ENCODE measurements at places on chromosomes 4 and X.

DNA sequence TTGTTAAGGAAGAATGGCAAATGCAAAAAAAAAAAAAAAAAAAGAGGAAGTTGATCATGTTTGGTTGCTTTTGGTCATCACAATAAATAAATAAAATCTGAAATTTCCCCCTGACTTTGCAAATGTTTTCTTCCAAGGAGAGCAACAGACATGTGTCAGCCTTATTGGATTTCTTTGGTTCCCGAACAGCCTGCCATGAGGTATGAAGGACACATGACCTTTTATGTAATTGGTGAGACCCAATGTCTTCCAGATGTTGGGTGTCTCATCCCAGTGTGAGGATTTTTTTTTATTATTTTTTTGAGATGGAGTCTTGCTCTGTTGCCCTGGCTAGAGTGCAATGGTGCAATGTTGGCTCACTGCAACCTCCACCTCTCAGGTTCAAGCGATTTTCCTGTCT lies 24.6 kb upstream of the CD99 start:
- no peak for DNase-seq

DNA sequence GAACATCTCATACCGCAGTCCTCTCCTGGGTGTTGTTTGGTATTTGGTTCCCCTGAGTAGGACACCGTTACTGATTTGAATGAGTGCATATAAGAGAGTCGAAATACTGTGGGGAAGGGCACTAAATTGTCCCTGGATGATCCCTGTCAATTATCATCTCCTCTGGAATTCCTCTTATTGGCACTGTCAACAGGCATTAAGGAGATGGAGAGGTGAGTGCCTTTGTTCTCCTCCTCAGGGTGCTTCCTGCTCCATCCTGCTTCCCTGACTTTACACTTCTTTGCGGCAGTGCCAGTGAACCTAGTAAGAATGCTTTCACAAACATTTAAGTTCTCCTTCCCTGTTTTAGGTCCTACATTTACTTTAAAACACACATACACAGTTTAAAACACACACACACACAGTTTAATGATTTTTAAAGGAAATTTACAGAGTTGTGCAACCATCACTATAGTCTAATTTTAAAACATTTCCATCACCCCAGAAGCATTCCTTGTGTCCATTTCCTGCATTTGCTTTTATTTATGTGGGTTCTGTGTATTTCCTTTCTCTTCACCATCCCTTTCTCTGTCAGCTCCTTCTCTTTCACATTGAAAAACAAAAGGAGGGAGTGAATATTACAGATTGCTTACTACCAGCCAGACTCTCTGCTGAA lies 20.9 kb upstream of the ZRSR2 start:
- DNase-seq: no peak

- peak; percentile 77 for DNase-seq
These were observed 862 bp upstream of the INPP4B start for GRCh38 chr4:142846729-142847596.

- DNase-seq: no peak
These were observed 82.9 kb downstream of the CLCN4 start for GRCh38 chrX:10239611-10240064.

- DNase-seq: no peak
These were observed 41.6 kb downstream of the NDNF start for GRCh38 chr4:121030711-121031110.

DNA sequence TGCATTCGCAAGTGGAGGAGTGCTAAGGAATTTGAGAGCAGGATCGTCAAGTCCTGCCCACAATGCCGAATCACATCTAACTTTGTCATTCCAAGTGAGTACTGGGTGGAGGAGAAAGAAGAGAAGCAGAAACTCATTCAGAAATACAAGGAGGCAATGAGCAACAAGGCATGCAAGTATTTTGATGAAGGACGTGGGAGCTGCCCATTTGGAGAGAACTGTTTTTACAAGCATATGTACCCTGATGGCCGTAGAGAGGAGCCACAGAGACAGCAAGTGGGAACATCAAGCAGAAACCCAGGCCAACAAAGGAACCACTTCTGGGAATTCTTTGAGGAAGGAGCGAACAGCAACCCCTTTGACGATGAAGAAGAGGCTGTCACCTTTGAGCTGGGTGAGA lies 100.2 kb upstream of the MED14 start:
- no peak for DNase-seq

DNA sequence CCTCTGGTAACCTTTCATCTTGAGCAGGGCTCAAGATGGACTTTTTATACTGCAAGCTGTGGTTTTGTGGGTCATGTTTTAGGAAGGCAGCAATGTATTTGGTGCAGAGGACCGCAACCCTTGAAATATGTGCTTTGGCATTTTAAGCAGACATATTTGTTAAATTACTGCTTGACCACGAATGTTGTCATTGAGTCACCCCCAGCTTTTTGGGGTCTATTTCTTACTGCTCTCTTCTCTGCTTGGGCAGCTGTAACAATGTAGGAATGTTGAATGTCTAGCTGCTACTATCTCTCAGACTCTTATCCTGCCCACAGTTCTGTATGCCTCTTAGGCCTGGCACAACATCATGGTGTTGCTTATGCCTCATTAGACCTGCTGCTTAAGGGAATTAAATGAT lies 6.0 kb downstream of the RBPJ start:
- no peak for DNase-seq

GRCh38 chrX:84358271-84358670 lies 144.0 kb downstream of the HDX start:
- DNase-seq: no peak

DNA sequence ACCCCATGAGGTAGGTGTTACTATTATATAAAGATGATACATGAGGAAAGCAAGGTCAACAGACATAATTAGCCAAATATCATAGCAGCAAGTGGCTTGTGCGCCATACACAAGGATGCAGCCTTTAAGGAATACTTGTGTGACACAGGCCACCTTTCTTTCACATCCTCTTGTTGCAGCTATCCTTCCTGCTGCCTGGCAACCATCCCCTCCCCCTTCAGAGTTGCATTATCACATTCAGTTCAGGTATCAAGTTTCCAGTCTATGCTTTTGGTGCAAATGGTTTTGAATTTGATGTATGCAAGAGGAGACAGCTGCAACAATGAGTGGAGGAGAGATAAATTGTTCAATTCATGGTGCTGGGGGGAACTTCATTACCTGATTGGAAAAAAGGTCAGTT lies 6.4 kb downstream of the ZCCHC18 start:
- DNase-seq: no peak

DNA sequence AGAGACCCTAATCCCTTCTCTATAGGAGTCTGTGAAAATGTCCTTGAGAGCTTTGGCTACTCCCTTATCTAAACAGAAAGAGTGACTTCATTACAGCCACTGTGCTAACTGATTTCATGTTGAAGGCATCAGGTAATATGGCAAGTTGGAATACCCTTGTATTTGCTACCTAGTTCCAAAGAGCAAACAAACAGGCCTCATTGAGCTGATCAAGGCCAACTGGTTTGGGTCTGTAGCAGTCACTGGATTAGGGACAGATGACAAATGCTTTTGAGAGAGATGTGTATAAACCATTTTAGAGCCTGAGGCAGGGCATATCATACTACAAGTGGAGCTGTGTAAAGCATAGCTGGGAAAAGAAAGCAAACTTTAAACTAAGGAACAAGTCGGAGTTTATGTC lies 22.9 kb upstream of the PDLIM5 start:
- no peak for DNase-seq

DNA sequence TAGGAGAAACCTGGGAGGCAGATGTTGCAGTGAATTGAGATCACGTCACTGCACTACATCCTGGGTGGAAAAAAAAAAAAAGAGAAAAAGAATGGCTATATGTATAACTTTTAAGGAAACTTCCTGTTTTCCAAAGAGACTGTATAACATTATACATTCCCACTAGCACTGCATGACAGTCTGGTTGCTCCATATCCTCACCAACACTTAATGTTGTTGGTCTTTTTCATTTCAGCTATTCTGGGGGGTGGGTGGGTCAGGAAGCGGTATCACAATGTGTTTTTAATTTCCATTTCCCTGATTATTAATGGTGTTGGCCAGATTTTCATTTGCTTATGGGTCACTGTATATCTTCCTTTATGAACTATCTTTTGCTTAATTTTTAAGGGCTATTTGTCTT lies 13.4 kb downstream of the LRIT3 start:
- DNase-seq: no peak

GRCh38 chrX:134180601-134181274 lies 56.2 kb upstream of the CCDC160 start:
- DNase-seq: no peak

- DNase-seq: peak; percentile 60
These were observed at the start of gene CHST7 for GRCh38 chrX:46573331-46573891. Gene CHST7, plus strand, starts transcription at chrX:46573765. Its CDS starts 167 bp downstream, at chrX:46573932.

DNA sequence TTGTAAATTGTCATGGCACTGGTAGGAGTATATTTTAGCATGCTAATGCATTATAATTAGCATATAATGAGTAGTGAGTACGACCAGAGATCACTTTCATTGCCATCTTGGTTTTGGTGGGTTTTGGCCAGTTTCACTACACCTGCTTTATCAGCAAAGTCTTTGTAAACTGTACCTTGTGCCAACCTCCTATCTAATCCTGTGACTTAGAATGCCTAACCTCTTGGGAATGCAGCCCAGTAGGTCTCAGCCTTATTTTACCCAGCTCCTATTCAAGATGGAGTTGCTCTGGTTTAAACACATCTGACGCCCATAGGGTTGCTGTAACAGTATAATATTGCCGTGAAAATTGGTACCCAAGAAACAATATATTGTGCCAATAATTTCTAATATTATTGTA lies 159.4 kb downstream of the MAGEB5 start:
- no peak for DNase-seq

DNA sequence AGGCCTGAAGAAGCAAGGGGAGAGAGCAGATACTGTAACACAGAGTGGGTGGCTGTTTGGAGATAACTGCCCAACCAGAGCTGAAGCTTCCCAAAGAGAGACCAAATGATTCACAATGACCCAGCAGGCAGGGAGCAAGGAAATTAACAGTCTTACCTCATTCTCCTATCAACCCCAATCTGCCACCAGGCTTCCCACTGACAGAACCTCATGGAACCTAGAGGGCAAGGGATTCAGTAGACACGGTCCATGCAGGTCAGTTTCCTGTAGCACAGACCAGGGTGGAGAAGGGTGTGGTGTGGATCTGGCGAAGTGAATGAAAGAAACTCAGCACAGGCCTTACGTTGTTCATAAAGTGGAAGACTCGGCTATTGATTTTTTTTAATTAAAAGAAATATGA lies 60.7 kb upstream of the ALB start:
- no peak for DNase-seq

DNA sequence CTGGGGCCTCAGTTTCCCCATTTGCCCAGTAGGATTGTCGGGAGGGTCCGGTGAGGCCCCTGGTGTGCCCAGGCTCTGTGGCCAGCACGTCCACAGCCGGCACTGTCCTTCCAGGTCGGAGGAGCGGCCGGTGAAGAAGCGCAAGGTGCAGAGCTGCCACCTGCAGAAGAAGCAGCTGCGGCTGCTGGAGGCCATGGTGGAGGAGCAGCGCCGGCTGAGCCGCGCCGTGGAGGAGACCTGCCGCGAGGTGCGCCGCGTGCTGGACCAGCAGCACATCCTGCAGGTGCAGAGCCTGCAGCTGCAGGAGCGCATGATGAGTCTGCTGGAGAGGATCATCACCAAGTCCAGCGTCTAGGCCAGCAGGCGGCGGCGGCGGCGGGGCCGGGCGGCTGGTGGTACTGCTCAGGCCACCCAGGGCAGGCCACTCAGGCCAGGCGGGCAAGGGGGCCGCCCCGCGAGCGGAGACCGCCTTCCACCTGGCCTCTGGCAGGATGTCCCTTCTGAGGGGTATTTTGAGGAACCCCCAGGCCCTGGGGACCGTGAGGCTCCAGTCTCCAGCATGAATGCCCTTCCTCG lies 6.7 kb downstream of the MSANTD1 start:
- no peak for DNase-seq

DNA sequence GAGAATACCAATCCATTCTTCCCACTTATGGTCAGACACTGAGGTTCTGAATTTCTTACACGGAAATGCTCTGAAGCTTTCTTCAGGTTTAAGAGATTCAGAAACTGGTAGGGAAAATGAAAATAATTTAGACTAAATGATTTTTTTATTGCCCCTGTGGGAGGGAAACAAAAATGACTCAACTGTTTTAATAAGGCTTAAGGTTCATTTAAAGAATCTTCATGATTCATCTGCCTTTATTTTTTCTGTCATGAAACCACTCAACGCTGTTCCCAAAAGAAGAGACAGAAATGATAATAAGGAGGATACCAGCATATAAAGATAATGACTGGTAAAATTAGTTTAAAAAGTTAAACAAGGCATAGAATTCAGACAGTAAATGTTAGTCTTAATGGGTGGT lies 39.3 kb upstream of the FAM47B start:
- DNase-seq: no peak

DNA sequence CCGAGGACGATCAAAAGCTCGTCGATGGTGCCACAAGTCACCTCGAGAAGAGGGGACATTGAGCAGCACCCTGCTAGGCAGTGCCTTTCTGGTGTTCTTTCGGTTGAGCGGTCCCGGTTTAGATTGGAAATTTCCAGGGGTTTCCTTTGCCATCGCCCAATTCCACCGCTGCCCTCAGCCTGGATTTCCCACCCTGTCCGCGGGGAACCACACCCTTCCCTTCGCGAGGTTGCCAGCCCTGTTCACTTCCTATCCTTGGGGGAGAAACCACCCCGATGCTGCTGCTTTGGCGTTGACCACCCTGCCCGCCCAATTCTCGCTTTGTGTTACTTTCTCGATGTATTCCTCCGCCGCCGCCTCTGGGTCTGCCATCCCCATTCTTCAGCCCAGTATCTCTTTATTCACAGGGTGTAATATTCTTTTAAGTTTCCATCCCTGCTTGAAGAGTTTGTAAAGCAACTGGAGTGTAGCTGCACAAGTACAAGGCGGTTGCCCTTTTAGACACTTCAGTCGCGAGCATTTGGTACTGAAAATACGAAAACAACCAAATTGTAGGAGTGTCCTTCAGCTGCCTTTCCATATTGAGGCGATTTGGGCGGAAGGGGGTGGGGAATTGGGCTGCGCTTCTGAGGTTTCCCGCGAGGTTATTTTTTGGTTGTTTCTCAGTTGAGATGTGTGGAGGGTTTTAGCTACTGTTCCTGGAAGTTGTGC lies 1.1 kb downstream of the OGT start:
- peak; percentile 60 for DNase-seq

- DNase-seq: peak; percentile 26
These were observed 38.6 kb downstream of the MTMR1 start for GRCh38 chrX:150731795-150732194.

DNA sequence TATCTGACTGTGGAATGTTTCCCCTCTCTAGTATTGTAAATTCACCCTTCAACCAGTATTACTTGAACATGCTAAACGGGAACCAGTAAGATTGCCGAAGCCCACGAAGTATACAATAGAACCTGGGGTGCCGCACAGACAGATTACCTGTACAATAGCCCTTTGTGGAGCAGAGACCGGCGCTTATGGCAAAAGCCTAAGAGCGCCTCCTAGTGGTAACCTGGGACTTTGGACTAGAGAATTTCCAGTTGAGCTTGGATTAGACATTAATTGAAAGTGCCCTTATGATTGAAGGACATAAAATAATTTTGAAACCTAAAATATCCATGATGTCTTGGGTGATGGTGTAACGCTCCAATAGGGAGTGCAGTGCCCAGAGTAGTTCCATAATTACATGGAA lies 14.1 kb downstream of the ZNF157 start:
- peak; percentile 69 for DNase-seq
